ENCODE measurements at places on chromosomes 1 and 21.
A peak's percentile ranks its signal among the peaks of the same experiment; 100 is the strongest.

- DNase-seq: no peak
Measured at GRCh38 chr1:74593887-74594866, 79.4 kb downstream of the ERICH3 start.

- DNase-seq: no peak
Measured at GRCh38 chr1:76727520-76727919, 139.8 kb upstream of the ST6GALNAC5 start.

DNA sequence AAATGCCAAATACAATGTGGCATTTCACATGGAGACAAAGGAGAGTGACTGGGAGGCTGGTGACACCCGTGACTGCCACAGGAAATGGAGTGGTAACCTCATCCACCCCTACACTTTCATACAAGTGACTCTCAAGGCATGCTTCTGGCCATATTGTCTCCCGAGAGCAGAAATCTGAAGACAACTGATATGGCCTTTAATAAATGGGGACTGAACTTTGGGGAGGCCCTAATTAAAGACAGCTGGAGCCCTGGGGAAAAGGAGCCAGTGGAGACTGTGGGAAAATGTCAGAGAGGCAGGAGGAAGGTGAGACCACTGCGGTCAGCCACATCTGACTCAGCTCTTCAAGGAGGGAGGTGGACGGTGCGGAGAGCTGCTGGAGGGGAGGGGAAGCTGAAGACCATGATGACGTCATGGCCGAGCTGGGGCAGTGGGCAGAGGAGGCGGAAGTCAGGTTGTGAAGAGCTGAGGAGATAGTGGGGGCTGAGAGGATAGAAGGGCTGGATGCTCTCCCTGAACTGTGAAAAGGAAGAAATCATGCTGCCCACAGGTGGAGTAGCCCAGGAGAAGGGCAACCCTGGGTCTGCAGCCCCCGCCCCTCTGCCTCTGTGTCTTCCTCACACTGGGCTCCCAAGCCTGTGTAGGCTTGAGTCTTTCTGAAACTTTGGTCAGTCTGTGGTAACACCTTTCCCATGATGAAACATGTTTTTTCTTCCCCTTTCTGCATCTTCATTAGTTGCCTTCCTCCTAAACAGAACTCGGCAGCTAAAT is 14.0 kb upstream of the NCF2 start:
- DNase-seq: no peak

- peak; percentile 70 for DNase-seq
Measured at GRCh38 chr1:182604175-182605164, at the start of gene RGS16. TSS of gene RGS16 (minus strand) at chr1:182604389. CDS start at chr1:182604259, 130 bp downstream.

GRCh38 chr1:155064832-155065429 is 1.4 kb downstream of the EFNA4 start:
- no peak for DNase-seq

GRCh38 chr1:228164561-228165371 is 838 bp upstream of the IBA57 start:
- no peak for DNase-seq
